Kidney (tissue), 22 donors: ENCODE measurements at places on chromosomes 5 and 9. TPM values are rescaled to one million over a fixed set of nuclear protein-coding genes. Genes with fewer than 3 reads are reported as not detected.

GRM6 gene
- not detected for total RNA-seq

GRCh38 chr5:96254980-96255691, 177.9 kb downstream of the PCSK1 start:
- H3K27me3 ChIP-seq = no peaks in the 10 kb centered on the region
- H3K27ac ChIP-seq = no peak overlapping the region
- DNase-seq = no peak
- H3K4me1 ChIP-seq = no peaks in the 10 kb centered on the region
- H3K4me3 ChIP-seq = no peak overlapping the region

GRCh38 chr5:135339189-135339588, 59.8 kb downstream of the MACROH2A1 start:
- H3K27ac ChIP-seq = no peak overlapping the region
- DNase-seq = no peak
- H3K4me3 ChIP-seq = no peak overlapping the region
- H3K27me3 ChIP-seq = no peaks in the 10 kb centered on the region
- peaks cover 2% of the 10 kb centered on the region for H3K36me3 ChIP-seq

DNA sequence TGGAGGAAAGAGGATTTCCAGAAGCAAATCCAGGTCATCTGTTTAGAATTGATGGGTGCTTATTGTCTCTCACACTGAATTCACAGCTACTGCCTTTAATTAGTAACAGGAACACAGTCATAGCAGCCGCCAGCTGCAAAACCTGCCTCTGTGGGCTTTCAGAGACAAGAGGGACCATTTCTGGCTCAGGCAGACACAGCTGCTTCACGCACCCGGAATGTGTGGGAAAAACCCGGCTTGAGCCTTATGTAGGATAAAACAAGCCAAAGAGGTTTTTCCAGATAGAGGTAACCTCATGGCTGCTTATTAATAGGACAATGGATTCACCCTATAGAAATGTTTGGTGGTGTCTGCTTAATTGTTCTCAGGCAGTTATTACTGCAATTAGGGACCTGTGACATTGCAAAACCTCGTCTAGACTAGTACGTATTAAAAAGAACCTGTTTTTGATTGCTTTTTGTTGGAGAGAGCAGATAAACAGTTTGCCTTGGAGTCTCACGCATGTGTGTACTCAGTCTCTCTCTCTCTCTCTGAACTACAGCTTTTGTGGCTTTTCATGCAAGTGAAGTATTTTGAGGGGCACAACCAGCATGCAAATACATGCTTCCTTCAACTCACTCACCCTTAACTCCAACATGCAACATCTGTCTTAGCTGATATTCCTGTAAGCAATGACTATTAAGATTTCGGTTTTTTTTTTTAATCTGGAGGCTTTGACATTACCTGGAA, 302.7 kb downstream of the PLK2 start:
- no peaks in the 10 kb centered on the region for H3K36me3 ChIP-seq
- no peak for DNase-seq
- no peaks in the 10 kb centered on the region for H3K27me3 ChIP-seq
- no peaks in the 10 kb centered on the region for H3K4me1 ChIP-seq

AKNA gene
- total RNA-seq = 52.1 TPM

DNA sequence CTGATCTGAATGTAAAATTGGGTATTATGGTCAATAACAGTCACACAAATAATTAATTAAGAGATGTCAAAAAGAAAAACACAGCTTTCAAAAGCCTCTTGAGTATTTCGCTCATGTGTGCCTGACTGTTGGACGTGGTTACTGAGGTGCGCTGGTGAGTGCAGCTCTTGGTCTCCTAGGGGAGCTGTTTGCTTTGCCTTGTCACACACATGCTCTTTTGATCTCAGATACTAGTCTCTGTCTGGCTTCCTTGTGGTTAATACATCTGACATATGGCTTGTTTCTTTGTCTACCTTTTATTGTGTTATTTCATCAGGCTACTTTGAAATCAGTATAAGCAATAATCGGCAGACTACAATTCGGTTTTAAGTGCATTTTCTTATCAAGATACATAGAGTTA, 51.5 kb downstream of the PCSK1 start:
- no peaks in the 10 kb centered on the region for H3K4me1 ChIP-seq
- peak; percentile 1 for DNase-seq

PHF24 gene
- total RNA-seq = 0.98 TPM

IFNA13 gene
- not detected for total RNA-seq

PPWD1 gene
- 29.7 TPM for total RNA-seq

- H3K27ac ChIP-seq = no peak overlapping the region
- H3K27me3 ChIP-seq = no peaks in the 10 kb centered on the region
- H3K4me1 ChIP-seq = peaks cover 11% of the 10 kb centered on the region
- no peak overlapping the region for H3K4me3 ChIP-seq
- DNase-seq = no peak
Measured at GRCh38 chr5:150044329-150044681, 42.0 kb downstream of the CSF1R start.

DNA sequence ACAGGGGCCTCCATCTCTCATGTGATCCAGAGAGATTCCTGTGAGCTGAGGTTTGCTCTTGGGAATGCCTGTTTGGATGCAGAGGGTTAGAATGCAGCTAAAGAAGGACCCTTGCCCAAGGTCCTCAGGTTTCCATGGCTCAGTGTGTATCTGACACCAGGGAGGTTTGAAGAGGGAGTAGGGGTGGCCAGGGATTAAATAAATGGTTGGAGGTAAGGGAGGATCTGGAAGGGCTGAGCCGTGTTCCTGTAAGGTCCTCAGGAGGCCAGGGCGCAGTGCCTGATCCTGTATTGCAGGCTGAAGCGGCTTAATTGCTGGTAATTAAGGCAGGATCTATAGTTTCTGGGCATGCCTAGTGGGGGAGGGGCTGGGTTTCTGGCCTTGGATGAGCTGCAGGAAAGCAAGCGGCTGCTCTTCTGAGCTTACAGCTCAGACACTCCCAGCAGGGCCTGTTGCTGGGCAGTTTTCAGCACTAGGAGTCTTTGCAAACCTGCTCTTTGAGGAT, 41.5 kb upstream of the MAP1B start:
- no peaks in the 10 kb centered on the region for H3K27me3 ChIP-seq
- DNase-seq = peak; percentile 65
- no peak overlapping the region for H3K4me3 ChIP-seq
- H3K4me1 ChIP-seq = no peaks in the 10 kb centered on the region

DNA sequence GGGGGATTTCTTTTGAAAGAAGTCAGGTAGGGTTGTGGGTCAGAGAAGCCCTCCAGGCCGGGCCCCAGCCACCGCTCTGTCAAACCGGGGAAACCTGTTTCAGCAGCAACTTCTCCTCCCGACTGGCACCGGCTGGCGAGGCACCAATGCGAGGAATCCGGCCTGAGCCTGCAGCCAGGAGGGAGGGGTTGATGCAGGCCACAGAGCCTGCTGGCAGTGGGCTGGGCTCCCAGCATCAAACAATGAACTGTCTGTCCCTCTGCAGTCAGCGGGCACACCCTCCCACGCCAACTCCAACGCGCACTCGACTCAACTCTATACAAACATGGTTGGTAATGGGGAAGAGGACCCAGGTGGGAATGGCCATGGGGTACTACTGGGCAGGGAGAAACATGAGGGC, 12.1 kb downstream of the PCDH1 start:
- peaks cover 57% of the 10 kb centered on the region for H3K36me3 ChIP-seq
- H3K4me3 ChIP-seq = no peak overlapping the region
- DNase-seq = peak; percentile 88
- no peaks in the 10 kb centered on the region for H3K27me3 ChIP-seq
- peak overlapping the region; percentile 76 for H3K27ac ChIP-seq

DNA sequence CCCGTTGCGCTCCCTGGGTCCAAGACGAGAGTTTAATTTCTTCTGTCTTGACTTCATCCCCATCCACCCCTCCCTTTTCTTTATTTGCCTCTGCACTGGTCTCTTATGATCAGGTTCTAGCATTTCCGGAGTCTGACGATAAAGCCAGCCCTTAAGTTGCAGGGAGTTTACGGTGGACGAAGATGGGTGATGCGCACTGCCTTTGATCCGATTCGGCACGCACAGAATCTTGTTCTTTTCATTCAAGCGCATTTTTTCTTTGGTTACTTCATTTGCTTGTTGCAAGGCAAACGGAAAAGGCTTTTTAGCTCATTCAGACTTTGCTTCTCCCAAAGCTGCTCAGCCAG, 488 bp upstream of the MCTP1 start:
- DNase-seq = no peak
- no peaks in the 10 kb centered on the region for H3K36me3 ChIP-seq
- peak overlapping the region; percentile 53 for H3K4me3 ChIP-seq
- H3K27ac ChIP-seq = no peak overlapping the region

GRCh38 chr5:78127875-78128274, 166.6 kb downstream of the AP3B1 start:
- no peaks in the 10 kb centered on the region for H3K4me1 ChIP-seq
- no peaks in the 10 kb centered on the region for H3K36me3 ChIP-seq
- DNase-seq = no peak

GKAP1 gene
- 7.1 TPM for total RNA-seq

- no peak overlapping the region for H3K27ac ChIP-seq
- no peaks in the 10 kb centered on the region for H3K4me1 ChIP-seq
- no peaks in the 10 kb centered on the region for H3K36me3 ChIP-seq
- no peaks in the 10 kb centered on the region for H3K27me3 ChIP-seq
- no peak overlapping the region for H3K4me3 ChIP-seq
Measured at GRCh38 chr5:116340799-116341198, 233.8 kb downstream of the SEMA6A start.

CARTPT gene
- total RNA-seq = not detected

GABRP gene
- total RNA-seq = 33.1 TPM

DNA sequence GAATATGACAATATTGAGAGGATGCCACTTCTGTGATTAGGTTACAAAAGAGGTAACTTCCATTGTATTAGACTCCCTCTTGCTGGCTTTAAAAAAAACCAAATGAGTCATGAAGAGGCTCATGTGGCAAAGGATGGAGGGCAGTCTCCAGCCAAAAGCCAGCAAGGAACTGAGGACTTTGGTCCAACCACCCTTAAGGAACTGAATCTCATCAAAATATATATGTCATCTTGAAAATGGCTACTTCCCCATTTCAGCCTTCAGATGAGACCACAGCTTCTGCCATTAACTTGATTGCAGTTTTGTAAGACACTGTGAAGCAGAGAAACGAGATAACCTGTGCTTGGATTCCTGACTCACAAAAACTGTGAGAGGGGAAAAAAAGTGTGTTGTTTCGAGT, 15.5 kb upstream of the TRIM32 start:
- H3K36me3 ChIP-seq = peaks cover 4% of the 10 kb centered on the region
- no peaks in the 10 kb centered on the region for H3K4me1 ChIP-seq
- no peak for DNase-seq
- no peaks in the 10 kb centered on the region for H3K27me3 ChIP-seq
- H3K4me3 ChIP-seq = no peak overlapping the region
- H3K27ac ChIP-seq = no peak overlapping the region
